ENCODE measurements at places on chromosomes 13 and 19.

DNA sequence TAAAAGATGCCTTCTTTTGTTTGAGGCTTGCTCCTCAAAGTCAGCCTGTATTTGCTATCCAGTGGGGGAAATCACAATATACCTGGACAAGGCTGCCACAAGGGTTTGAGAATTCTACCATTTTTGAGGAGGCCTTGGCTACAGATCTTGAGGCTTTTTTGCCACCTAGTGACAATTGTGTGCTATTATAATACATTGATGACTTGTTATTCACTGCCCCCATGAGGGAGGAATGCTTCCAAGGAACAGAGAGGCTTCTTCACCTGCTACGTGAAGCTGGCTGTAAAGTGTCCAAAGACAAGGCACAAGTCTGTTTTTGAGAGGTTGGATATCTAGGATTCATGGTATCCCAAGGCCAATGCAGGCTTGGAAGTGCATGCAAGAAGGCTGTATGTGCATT lies 72.5 kb downstream of the ZNF708 start:
- DNase-seq: no peak

GRCh38 chr19:1455336-1456120 lies 5.6 kb downstream of the APC2 start:
- DNase-seq: no peak

- DNase-seq: no peak
These were observed 301.6 kb downstream of the SLITRK6 start for GRCh38 chr13:85497652-85498051.

GRCh38 chr13:111950697-111951096 lies 116.3 kb upstream of the SOX1 start:
- no peak for DNase-seq
